ENCODE measurements at places on chromosomes 1 and 21.

DNA sequence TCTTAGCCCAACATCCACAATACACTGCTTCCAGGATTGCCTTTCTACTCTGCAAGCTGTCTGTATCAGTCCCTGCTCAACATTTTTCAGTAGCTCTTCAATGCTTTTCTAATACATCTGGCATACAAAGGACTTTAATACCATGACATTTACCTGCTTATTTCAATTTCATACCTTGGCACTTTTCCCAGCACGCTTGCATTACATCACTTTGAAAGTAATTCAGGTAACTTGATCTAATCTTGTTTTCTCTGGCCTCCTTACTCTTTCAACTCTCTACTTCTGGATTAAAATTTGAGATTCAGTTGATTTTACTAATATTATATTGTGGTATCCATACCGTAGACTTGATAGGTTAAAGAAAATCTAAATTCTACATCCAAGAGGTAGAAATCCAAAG lies 103.0 kb downstream of the PTGS2 start:
- DNase-seq, result no peak

DNA sequence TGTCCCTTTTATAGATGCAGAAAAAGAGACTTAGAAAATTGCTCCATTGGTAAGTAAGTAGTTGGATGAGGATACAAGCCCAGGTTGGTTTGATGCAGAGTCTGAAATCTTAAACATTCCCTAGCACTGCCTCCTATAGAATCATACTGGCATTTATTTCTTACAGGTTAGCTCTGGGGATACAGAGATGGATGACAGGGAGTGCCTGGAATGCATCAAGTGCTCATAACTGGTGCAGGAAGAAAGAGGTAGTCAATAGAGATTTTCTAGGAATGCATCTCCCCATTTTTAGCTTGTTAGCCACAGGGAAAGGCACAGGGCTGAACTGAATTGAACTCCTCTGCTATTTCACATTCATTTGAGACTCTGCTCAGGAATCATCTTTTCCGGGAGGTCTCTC lies 269.0 kb upstream of the USP24 start:
- no peak for DNase-seq

DNA sequence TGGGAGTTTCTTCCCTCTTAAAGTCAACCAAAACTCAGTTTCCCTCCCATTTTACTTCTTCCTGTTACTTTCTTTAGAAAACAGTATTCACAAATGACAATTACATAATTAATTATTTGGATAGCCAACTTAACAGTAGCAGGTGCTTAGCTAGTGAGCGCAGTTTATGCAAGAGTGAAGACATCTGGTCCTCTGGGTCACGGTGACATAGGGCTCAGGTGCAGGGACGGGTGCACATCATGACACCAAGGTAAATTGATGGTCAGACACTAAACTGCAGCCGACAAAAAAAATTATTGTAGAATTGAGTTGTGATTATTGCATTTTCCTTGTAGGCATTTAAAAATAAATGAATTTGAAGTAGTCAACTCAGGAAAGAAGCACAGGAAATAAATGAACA lies 142.0 kb upstream of the KCTD3 start:
- DNase-seq, result no peak

DNA sequence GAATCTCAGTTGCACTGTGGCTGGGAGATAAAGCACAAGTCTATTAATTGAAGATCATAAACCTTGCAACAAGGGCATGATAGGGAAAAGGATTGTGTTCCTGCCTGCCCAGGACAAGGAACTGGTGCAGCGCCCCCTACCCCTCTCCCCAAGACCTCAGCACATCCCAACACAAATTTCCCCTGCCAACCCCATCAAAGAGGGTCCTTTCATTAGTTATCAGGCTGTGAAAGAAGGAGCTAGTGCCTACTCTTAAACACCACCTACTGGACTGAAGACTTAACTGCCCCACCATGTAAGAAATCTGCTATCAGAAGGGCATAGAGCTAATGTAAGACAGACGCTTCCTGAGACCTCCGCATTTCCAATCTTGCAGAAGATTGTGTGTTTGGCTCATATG lies 372.6 kb downstream of the AGBL4 start:
- DNase-seq, result no peak

- DNase-seq, result no peak
Measured at GRCh38 chr1:168966636-168967035, 139.9 kb upstream of the ATP1B1 start.

DNA sequence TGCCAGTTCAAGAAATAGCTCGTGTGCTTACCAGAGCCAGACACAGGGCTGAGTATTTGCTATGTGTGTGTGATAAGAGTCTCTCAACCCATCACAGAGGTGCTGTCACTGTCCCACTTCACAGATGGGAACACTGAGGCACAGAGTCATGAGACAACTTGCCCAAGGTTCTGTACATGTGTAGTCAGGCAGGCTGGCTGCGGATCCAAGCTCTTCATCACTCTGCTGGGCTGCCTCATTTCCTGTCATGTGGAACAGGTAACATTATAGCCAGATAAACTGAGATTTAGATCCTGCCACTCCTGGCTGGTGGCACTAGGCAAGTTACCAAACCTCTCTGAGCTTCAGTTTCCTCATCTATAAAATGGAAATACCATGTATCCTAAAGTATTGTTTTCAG lies 77.8 kb downstream of the ITPKB start:
- no peak for DNase-seq

GRCh38 chr1:241020851-241021697 lies 335.9 kb downstream of the RGS7 start:
- no peak for DNase-seq

GRCh38 chr1:47330212-47330611 lies 3.4 kb upstream of the CMPK1 start:
- DNase-seq, result no peak

Measured in RWPE2 (cell line).